Smooth muscle cell of the brain vasculature (primary cell): ENCODE measurements at places on chromosomes 1 and 21.

GRCh38 chr1:17588048-17588871 lies 48.8 kb downstream of the ARHGEF10L start:
- no peak for DNase-seq

GRCh38 chr21:27045281-27045985 lies 78.5 kb upstream of the ADAMTS5 start:
- no peak for DNase-seq

DNA sequence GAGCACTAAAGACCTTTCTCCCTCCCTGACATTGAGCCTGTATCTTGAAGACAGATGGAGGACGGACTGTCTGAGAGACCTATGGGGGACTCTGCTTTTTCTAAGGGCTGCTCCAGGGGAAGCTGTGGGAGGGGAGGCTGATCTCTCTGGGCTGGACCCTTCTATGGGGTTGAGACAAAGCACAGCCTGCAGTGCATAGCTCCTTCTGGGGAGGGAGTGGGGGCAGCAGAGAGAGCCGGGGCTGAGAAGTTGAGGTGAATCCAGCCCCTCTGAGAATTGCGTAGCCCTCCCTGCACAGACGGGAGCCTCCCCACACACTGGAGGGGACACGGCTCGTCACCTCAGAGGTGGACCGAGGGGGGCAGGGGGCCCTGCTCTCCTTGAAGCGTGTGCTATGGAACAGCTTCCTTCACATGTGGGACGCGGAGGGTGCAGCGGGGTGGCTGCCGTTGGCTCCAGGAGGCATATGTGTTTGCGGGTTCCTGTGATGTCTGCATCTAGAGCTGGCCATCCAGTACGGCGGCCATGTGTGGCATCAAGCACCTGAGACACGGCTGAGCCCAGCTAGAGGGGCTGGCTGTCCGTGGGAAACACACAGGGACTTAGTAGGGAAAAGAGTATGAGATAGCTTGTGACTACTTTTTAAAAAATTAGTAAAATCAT lies 299.1 kb downstream of the CAMTA1 start:
- DNase-seq: no peak

DNA sequence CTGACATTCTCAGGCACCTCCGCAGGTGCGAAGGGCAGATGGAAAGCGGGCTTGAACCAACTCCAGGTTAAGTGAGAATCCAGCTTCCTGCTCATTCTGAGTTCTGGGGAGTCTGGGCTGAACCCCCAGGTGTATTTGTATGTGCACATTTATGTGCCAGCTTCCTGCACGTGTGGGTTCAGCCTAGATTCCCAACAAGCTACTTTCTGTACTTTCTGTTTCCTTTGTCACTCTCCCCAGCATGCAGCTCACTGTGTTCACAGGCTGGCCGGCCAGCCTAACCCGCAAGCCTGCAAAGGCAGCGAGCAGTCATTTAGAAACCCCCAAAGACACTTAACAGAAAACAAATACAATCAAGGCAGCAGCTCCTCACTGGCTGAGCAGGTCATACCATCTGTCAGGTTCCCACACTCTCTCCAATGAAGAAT lies 1.3 kb upstream of the IL19 start:
- DNase-seq: no peak

- DNase-seq: no peak
Observed at GRCh38 chr1:51648180-51649109, 31.6 kb downstream of the OSBPL9 start.

DNA sequence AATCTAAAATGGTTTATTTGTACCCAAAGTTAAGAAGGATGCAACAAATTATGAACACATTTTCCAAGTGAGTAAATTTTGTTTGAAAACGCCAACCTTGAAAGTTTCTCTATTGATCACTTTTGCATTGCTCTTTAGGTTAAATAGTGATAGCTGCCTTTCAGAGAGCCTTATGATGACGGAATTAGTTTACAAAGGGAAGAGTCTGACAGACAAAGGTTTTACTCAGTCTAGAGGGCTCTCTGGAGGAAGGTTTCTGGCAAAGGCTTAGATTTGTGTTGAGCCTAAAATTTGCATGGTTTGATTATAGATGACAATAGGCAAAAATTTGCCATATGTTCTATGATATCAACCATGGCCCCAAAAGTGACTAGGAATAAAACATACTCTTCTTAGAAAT lies 95.9 kb upstream of the RUNX1 start:
- no peak for DNase-seq

DNA sequence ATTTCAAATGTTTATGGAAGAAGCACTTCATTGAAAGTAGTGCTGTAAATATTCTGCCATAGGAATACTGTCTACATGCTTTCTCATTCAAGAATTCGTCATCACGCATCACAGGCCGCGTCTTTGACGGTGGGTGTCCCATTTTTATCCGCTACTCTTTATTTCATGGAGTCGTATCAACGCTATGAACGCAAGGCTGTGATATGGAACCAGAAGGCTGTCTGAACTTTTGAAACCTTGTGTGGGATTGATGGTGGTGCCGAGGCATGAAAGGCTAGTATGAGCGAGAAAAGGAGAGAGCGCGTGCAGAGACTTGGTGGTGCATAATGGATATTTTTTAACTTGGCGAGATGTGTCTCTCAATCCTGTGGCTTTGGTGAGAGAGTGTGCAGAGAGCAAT lies 10.7 kb downstream of the TARDBP start:
- DNase-seq: no peak

DNA sequence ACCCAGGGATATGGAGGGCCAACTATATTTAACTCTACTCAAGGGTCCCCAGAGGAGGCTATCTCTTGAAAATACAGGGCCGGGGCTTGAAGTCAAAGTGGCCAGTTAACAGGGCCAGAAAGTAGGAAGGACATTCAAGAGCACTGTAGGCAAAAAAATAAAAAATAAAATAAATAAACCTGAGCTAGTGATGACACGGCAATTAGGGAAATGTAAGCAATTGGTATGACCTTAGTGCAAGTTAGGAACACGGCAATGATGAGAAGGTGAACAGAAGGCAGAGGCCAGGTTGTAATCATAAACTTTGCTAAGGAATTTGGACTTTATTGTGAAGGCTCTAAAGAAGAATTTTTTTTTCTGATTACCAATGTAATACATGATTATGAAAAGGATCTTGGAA lies 3.4 kb upstream of the B3GALNT2 start:
- no peak for DNase-seq

DNA sequence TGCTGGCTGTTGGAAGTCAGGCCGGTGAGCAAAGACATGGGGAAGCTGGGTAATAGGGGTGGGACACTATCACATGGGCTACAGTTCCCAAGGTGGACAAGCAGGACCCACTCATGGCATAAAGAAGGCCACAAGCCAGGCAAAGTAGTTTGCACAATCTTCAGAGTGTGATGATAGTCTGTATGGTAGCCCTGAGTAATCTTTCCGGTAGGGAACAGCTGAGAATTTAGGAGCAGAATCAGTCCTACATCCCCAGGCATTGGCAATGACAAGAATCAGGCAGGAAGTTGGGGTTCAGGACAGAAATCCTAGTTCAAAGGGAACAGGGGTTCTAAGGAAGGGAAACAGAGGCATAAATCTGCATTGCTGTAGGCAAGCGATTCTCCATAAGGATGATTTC lies 23.9 kb upstream of the SPATA6 start:
- no peak for DNase-seq

DNA sequence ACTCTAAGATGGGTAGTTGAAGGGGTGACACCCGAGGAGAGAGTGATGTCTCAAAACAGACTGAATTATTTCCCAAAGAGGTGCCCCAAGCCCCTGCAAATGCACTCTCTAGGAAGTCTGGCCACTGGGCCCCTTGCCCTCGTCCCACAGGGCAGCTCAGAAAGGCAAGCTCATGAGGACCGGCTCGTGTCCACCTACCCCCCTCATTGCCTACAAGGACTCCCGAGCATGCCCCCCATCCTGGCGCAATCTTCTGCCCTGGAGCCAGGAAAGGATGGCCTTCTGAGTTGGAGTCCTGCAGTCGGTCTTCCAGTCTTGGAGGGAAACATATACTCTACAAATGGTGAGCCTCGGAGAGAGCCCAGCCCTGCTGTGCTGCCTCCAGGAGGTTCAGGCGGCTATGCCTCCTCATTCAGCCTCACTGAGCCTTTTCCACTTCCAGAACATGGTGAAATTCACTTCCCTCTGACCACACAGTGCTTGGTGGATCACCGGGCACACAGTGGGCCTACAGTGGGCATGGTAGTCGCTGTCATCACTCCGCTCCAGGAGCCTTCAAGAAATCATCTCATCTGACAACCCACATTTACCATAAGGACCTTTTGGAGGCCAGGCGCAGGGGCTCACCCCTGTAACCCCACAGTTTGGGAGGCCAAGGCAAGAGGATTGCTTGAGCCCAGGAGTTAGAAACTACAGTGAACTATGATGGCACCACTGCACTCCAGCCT lies 5.8 kb upstream of the WNT3A start:
- no peak for DNase-seq

DNA sequence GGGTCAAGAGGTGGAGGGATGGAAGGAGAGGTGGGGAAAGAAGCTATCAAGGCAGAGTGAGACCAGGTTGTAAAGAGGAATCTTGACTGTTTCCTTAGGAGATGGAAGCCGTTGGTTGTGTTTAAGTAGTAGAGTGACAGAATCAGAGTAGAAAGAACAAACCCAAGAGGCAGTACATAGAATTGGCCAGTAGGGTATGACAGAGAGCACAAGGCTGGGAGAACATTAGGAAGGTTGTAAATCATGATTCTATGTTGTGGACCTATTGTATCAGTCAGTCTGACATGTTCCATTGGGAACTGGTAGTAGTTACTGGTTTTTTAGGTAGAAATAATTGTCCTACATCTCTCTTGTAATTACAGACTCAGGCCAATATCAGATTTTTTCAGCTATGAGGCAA lies 486.9 kb upstream of the USP24 start:
- DNase-seq: no peak

DNA sequence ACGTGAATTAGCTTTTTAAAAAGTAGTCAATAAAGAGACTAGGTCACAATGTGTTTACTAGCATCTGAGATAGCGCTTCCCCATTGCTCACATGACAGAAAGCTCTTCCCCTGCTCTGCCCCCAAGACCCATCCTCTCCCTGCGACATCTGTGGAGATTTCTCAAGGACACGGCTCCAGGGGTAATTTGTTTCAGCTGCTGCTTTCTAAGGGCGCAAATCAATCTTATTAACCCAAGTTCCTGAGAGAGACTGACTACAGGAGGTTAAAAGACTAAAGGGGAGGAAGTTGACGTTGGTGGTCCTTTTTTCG lies at the start of gene MYOCOS:
MYOCOS (plus strand) TSS at position 92 of the 311 bp plus-strand sequence. CDS start 1,641 bp downstream, outside the sequence.
- DNase-seq: no peak

DNA sequence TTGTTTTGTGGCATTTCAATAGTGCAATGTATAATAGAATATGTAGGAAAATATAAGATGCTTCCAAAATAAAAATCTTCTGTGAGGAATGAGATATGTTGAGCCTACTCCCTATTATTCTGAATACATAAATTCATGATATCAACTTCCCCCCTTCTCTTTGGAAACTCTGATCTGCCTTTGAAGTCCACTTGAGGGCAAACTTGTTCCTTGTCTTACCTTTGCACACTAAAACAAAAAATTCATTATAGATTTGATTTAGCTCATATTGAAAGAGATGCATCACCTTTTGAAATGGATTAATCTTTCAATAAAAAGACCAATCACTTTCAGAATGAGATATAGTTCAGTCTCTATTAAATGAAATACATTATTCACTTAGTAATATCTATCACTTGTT lies 580.7 kb upstream of the ADGRL4 start:
- no peak for DNase-seq

- DNase-seq: no peak
Observed at GRCh38 chr1:155174324-155175280, 953 bp downstream of the TRIM46 start.

GRCh38 chr1:233512538-233512937 lies 101.4 kb upstream of the KCNK1 start:
- DNase-seq: no peak

- no peak for DNase-seq
Observed at GRCh38 chr1:45974541-45975269, 157.7 kb downstream of the PIK3R3 start.

GRCh38 chr21:39661121-39661520 lies 48.4 kb downstream of the B3GALT5 start:
- DNase-seq: no peak

GRCh38 chr1:156198831-156199349 lies 5.0 kb downstream of the SLC25A44 start:
- no peak for DNase-seq

- no peak for DNase-seq
Observed at GRCh38 chr1:44775930-44776729, 790 bp downstream of the RPS8 start.

- no peak for DNase-seq
Observed at GRCh38 chr1:179251675-179252074, 22.2 kb upstream of the ABL2 start.

DNA sequence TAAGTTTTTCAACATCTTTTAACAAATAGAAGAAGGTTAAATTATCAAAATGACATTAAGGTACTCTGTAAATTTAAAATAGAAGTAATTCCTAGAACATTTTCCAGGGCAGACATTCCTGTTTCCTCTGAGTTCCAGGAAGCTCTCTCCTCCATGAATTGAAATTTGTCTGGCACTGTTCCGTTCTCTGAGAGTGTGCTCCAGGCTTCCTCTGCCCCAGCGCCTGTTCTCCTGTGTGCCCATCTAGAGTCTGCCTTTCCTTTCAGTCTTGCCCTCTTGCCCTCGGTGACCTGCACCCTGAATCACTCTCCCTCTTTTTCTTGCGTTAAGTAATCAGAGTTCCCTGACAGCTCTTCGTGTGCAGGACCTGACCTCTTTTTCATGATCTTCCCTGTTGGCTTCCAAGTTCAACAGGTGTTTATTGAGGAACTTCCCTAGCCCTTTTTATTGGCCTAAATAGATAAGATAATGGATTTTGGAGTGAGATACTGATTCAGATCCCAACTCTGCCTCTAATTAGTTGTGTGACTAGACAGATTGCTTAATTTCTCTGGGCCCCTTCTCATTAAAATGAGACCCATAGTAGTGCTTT lies 77.1 kb downstream of the MTR start:
- DNase-seq: no peak
